Heart left ventricle (tissue), 16 donors: ENCODE measurements at places on chromosomes 12 and 14.

DNA sequence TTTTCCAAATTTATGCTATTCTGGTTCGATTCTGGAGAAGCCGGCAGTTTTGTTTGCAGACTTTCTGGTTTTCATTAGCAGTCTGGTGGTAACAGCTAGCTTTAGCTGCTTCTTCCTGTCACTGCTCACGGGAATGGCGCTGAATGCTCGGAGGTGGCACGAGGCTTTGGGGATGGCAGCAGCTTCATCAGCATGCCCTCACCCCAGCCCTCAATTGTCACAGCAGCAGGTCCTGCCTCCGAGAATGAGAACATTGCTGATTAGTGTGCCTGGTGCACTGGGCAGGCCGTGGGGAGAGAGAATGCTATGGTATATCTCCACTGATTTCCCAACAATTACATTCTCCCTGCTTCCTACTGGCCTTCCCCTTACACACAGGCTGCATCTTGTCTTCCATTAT, 73.6 kb downstream of the SAMD4A start:
- DNase-seq: no peak

GRCh38 chr14:69242311-69243224, 17.4 kb upstream of the GALNT16 start:
- no peak for DNase-seq

DNA sequence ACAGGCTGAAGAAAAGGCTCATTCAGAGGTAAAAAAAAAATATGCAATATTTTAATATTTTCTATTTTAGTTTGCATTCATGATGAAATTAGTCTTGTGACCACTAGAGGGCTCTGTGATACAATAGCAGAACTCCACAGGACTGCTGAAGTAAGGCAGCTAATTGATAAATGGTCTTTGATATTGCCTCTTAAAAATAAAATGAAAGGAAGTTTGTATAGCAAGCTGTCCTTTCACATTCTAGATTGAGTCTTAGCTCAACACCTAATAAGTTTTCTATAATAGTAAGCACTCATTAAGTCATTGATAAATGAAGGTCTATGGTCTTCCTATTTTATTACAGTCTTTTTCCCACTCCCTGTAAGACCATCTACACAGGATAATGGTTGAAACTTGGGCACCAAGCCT, 315.7 kb downstream of the NAV3 start:
- no peak for DNase-seq

- DNase-seq: no peak
These were observed 61.1 kb upstream of the CDKN3 start for GRCh38 chr14:54335569-54336155.

GRCh38 chr14:26855077-26855753, 257.4 kb upstream of the NOVA1 start:
- DNase-seq: no peak

DNA sequence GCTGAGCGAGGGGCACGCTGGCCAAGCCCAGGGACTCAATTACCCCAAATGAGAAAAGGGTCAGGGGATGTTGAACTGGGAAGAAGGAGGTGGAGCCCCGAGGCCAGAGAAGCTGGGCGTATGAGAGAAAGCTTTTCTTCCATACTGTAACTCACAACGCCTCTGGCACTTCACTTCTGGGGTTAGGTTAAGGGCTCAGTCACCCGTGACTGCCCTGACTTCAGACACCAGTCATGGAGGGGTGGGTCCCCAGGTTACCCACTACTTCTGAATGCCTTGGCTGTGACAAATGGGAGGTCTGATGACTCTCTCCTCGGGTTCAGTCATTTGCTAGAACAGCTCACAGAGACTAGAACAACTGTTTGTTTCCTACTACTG, 5.5 kb upstream of the GPR132 start:
- DNase-seq: no peak

DNA sequence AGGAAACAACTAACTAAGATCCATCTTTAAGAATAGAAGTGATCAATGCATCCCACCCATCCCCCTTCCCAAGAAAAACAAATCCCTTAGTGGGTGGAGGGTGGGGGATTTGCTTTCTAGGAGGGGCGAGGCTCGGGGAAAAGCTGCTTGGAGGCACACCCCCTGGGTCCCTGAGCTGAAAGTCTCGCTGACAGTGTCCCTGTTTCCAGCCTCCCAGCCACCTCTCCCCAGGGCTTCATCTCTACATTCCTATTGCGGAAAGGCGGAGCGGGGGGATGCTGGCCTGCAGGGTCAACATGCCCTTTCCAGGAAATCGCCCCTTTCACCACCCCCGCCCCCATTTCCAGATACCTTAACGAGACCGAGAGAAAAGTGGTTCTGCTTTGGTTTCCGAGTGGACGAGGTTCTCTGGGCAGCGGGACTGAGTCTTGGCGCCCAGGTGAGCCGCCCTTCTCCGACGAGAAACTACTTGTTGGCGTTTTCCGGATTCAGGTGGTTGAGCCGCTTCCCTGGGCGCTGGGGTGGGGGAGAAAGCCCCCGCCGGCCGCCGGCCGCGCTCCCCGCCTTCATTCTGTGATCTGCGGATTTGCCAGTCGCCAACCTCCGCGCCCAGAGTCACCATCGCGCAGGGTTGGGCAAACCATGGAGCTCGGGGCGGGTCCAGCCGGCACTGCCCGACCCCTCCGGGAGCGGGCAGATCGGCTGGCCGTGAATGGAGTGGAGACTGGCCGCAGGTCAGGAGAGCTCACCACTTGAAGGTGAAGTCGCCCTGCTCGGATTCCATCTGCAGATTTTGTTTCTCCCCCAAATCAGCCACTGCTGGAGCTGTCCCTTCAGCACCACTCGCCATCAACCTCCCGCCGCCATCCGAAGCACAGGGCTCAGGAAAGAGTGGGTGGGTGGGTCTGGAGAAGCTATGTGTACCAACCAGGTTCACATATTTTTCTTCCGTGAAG, 505 bp downstream of the KCNC2 start:
- no peak for DNase-seq

DNA sequence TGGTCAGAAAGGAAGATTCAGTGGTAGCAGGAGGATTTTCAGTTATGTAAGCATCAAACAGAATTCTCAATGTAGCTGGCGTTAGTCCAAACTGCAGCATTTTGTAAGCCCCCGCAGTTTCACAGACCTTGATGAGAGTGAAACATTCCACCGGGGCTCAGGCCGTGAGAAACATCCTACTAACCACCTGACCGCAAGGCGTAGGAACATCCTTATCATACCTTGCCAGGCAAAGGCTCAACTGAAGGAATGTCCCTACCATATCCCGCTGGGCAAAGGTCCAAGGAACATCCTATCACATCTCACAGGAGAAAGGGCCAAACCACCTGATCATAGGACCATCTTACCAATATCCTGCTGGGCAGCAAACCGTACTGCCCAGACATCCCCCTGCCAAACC, 624.8 kb upstream of the TMEM132C start:
- no peak for DNase-seq

GRCh38 chr14:72740966-72741825, 152.7 kb downstream of the DPF3 start:
- no peak for DNase-seq

GRCh38 chr14:65297744-65298143, 114.8 kb upstream of the FUT8 start:
- DNase-seq: no peak

- no peak for DNase-seq
These were observed 160.6 kb downstream of the ZFP36L1 start for GRCh38 chr14:68632054-68632895.

DNA sequence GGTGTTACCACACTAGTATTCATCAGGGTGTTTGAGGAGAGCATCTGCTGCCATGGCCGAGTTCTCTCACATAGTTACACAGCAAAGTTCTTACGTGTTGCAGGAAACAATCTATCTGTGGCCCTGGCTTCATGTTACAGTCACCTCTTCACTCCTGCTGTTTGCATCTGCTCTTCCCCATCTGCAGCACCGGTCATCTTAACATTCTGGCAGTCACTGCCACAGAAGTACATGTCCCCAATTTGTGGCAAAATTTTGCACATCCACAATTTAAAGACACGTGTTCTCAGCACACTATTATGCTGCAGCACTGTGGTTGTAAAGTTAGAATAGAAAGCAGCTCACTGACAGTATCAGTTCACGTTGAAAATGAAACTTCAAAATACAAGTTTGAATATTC, 23.2 kb downstream of the MAPK1IP1L start:
- DNase-seq: no peak

GRCh38 chr12:104551313-104551931, 94.7 kb downstream of the CHST11 start:
- DNase-seq: no peak

DNA sequence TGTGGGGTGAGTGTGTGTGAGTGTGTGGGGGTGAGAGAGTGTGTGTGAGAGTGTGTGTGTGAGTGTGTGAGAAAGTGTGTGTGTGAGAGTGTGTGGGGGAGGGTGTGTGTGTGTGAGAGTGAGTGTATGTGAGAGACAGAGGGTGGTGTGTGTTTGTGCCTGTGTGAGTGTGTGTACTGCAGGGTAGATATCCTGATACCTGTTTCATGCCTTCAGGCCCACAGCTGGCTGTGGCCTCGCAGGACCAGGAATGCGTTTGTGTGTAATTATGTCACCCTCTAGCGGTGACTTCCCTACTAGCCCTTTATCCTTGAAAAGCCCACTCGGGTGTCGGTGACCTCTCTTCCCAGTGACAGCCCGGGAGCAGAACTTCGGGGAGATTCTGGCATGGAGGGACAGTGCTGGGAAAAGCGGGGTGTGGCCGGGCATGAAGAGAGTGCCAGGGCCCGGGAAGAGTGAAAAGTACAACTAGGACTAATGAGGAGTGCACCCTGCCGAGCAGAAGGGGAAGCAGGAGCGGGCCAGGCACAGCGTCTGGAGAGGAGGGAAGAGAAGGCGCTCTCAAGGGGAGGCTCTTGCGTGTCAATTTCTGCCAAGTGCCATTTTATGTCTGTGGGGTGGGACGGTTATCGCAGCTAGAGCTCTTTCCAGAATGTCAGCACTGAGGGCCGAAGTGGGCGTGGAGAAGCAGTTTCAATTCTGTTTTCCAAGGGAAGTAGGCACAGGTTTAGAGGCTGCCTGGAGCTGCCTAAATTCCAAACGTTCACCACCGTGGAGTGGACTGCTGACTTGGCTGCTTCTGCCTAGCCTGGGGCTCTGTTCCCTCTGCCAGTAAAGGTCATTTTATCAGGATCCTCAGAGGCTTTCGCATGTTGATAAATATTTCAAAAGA, 11.0 kb upstream of the FBXL14 start:
- DNase-seq: peak; percentile 83

GRCh38 chr12:50786498-50787231, 22.8 kb downstream of the ATF1 start:
- DNase-seq: no peak

DNA sequence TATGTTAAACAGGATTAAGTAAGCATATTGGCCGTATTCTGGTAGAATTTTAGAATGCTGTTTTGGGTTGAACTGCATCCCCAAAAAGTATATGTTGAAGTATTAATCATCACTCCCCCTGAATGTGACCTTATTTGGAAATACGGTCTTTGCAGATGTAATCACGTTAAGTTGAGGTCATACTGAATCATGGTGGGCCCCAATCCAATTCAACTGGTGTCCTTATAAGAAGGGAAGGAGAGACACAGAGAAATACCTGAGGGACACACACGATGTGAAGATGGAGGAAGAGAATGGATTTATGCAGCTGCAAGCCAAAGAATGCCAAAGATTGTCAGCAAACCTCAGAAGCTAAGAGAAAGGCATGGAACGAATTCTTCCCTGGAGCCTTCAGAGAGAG, 268.6 kb downstream of the ITPR2 start:
- DNase-seq: no peak

DNA sequence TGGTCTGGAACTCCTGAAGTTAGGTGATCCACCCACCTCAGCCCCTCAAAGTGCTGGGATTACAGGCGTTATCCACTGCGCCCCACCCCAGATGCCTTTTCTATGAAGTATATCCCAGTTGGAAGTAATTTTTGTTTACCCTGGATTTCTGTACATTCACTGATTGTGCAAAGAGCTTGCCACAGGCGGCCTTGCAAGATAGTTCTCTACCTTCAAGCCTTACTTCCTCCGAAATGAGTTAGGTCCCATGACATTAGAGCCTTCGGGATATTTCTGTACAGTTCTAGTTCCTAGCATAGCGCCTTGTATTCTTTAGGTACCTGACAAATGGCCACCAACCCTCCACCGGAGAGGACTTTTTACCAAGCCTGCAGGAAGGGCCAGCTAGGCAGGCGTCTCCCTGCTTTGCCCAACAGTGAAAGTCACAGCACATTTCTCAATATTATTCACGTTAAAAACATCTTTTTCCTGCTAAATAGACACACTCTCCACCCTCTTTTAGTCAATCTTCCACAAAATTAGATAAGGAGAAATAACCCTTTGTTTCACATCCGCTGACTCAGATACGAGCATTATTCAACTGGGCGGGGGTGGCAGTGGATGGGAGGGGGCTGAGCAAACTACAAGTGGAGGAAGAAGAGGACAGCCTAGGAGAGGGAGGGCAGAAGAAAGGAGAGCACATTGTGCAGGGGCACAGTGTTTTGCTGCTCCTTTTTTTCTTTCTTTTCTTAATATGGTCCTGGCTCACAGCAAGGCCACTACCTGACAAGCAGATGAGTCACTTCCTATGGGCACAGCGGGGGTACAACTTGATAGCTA, 40.0 kb upstream of the CAPRIN2 start:
- no peak for DNase-seq

DNA sequence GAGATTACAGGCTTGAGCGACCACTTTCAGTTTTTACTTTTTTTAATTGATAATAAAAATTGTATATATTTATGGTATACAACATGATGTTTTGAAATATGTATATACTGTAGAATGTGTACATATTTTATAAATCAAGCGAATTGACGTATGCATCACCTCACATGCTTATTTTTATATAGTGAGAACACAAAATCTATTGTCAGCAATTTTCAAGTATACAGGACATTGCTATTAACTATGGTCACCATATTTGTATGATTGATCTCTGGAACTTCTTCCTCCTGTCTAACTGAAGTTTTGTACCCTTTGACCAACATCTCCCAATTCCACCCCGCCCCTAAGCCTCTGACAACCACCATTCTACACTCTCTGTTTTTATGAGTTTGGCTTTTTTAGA, 56.3 kb upstream of the KICS2 start:
- no peak for DNase-seq

DNA sequence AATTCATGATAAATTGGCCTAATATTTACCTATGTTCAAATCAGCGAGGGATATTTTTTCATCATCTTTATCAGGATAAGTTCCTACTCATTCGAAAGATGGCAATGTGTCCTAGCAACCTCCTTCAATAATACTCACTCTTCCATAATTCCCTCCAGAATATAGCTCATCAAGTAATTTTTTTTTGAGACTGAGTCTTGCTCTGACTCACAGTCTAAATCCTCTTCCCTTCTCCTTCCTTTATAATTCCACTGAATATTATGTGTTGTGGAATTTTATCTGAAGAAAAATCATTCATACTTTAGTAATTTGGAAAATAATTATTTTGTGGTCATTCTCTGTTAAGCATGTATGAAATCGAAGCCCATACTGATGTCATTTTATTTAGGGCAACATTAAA, 663.8 kb downstream of the FLRT2 start:
- DNase-seq: no peak

- no peak for DNase-seq
These were observed 28.4 kb upstream of the FOXN3 start for GRCh38 chr14:89445273-89445973.
